ENCODE measurements at places on chromosomes 7 and 10. TPM values are rescaled to one million over a fixed set of nuclear protein-coding genes. Genes with fewer than 3 reads are reported as not detected.
A peak's percentile ranks its signal among the peaks of the same experiment; 100 is the strongest.

GRCh38 chr7:30984359-30985107 is 20.8 kb downstream of the GHRHR start:
- no peak overlapping the region for H3K27ac ChIP-seq
- no peaks in the 10 kb centered on the region for H3K36me3 ChIP-seq
- no peak overlapping the region for H3K4me3 ChIP-seq
- H3K27me3 ChIP-seq, result peaks cover 6% of the 10 kb centered on the region

GRCh38 chr10:125062914-125063230 is 97.5 kb downstream of the CTBP2 start:
- no peaks in the 10 kb centered on the region for H3K27me3 ChIP-seq
- H3K4me1 ChIP-seq, result no peaks in the 10 kb centered on the region
- H3K36me3 ChIP-seq, result peaks cover 22% of the 10 kb centered on the region

GRCh38 chr10:27822301-27822700 is 76.7 kb upstream of the MKX start:
- no peak overlapping the region for H3K27ac ChIP-seq
- DNase-seq, result no peak
- H3K36me3 ChIP-seq, result no peaks in the 10 kb centered on the region
- H3K27me3 ChIP-seq, result no peaks in the 10 kb centered on the region
- H3K4me3 ChIP-seq, result no peak overlapping the region

DNA sequence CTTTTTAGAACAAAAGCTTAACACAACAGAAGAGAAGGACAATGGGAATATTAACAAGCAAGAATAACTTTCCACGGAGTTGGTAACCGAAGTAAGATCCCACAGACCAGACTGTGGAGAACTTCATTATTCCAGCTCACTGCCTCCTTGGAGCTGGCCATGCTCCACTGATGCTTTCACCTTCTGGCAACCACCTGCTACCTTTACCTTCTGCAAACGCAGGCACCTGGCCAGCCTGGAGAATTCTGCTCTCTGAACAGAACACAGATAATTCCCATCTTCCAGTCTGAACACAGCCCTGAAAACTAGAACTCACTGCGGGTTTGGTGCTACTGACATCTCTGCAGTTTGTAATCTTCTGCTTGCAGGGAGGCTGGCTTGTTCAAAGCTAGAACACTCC is 66.5 kb downstream of the JAZF1 start:
- H3K27ac ChIP-seq, result no peak overlapping the region
- no peaks in the 10 kb centered on the region for H3K4me1 ChIP-seq
- H3K27me3 ChIP-seq, result no peaks in the 10 kb centered on the region

DNA sequence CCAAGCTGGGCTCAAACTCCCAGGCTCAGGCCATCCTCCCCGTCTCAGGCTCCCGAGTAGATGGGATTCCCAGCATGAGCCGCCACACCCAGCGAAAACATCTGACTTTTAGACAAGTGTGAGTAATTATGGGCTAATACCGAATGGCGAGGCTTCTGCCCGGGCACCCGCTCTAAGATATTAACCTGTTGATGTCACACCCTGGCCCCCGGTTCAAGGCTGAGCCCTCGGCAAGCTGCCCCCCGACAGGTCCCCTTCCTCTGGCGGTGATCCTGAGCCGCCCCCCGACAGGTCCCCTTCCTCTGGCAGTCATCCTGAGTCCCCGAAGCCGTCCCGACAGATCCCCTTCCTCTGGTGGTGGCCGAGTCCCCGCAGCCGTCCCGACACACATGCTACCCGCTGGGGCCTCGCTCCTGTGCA is 5.2 kb downstream of the PSMG3 start:
- H3K27me3 ChIP-seq, result no peaks in the 10 kb centered on the region
- no peak overlapping the region for H3K27ac ChIP-seq
- H3K36me3 ChIP-seq, result no peaks in the 10 kb centered on the region
- no peaks in the 10 kb centered on the region for H3K4me1 ChIP-seq

DNA sequence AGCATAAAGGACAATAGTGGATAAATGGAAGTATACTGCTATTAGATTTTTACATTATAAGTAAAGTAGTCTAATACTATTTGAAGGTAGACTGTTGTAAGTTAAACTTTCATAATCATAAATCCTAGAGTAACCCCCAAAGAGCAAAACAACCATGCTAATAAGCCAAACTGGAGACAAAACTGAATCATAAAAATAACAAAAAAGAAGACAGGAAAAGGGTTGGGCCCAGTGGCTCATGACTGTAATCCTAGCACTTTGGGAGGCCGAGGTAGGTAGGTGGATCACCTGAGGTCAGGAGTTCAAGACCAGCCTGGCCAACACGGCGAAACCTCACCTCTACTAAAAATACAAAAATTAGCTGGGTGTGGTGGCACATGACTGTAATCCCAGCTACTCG is 9.7 kb downstream of the CACUL1 start:
- H3K27me3 ChIP-seq, result no peaks in the 10 kb centered on the region
- no peak overlapping the region for H3K4me3 ChIP-seq
- H3K4me1 ChIP-seq, result peaks cover 3% of the 10 kb centered on the region
- H3K36me3 ChIP-seq, result peaks cover 16% of the 10 kb centered on the region

DNA sequence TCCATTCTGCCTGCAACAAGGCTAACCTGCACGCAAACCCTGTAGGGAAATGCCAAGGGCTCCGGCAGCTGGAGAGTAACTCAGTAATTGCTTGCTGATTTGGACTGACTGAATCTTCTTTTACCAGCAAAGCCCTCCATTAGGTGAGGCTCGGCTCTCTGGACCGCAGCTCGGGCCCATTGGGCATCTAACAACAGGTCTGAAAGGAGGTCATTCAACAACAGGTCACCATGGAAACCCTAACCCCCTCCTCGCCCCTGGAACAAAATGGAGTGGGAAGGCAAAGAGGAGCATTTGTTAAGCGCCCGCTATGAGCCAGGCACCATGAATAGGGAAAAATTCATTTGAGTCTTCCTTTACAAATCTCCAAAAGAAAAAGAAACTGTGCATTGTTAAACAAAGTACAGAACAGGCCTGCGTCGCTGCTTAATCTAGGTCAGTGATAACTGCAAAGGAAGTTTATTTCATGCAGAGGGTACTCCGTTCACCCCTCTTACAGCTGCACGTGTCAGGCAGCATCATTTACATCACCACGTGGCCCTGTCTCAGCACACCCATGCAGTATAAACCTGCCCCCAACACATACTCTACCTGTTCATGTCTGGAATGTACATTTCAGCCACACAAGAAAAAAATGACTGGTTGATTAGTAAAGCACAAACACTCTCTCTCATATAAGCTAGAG is 248.8 kb upstream of the NEBL start:
- no peaks in the 10 kb centered on the region for H3K36me3 ChIP-seq
- H3K27me3 ChIP-seq, result no peaks in the 10 kb centered on the region
- H3K4me3 ChIP-seq, result no peak overlapping the region

DNA sequence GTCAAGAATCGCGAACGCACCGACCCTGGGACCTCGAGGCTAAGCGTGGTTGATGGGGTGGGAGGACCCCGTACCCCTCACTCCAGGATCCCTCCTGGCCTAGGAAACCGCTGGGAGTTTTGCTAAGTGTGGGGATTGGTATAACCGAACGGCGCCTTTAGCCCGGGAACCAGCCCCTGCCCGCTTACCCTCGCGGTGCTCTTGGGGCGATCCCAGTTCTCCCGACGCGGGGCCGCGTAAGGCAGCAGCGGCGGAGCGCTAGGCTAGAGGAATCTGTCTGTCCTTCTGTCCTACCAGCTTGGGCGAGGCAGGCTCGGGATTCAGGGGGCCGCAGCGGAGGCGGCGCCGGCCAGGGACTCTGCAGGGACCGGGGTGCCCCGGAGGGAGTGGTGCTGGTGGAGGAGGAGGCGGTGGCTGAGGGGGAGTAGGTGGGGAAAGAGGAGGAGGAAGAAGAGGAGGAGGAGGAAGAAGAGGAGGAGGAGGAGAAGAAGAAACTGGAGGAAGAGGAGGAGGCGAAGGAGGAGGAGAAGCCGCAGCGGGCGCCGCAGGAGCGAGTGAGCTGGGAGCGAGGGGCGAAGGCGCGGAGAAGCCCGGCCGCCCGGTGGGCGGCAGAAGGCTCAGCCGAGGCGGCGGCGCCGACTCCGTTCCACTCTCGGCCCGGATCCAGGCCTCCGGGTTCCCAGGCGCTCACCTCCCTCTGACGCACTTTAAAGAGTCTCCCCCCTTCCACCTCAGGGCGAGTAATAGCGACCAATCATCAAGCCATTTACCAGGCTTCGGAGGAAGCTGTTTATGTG is 439 bp upstream of the EMX2 start:
- no peak overlapping the region for H3K27ac ChIP-seq
- no peaks in the 10 kb centered on the region for H3K36me3 ChIP-seq
- DNase-seq, result peak; percentile 94

DNA sequence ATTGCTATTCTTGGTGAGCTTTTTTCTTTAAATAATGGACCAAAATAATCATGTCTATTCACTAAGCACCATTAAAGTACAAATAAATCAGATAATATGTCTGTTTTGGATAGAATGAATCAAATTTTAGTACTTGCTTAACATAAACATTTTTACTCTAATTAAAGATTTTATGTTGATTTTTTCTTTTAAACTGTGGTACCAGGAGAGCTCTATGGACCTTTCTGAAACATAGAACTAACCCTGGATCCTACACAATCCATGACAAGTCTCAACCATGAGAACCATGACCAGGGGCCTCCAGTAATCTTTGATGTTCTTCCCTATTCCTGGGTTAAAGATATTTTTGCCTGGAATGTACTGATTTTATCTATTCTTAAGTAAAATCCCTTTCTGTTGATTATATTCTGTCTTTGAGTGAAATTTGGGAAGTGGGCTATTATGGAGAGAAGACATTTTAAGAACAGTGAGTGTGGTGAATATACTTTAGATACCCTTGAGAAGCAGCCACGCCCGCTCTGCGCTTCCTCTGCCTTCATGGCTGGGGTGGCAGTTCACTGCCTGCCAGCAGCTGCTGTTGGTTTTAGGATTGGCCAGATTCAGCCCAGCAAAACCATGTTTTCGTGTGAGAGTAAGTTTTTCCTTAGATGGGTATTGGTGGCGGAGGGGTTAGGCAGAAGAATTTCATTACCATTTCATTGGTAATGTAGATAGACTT is 42.2 kb upstream of the BHLHA15 start:
- peaks cover 16% of the 10 kb centered on the region for H3K36me3 ChIP-seq
- no peaks in the 10 kb centered on the region for H3K4me1 ChIP-seq
- H3K4me3 ChIP-seq, result no peak overlapping the region
- DNase-seq, result no peak
- H3K27me3 ChIP-seq, result no peaks in the 10 kb centered on the region

- peaks cover 10% of the 10 kb centered on the region for H3K4me1 ChIP-seq
- no peak overlapping the region for H3K4me3 ChIP-seq
- H3K27ac ChIP-seq, result no peak overlapping the region
- H3K36me3 ChIP-seq, result no peaks in the 10 kb centered on the region
- H3K27me3 ChIP-seq, result no peaks in the 10 kb centered on the region
- no peak for DNase-seq
Observed at GRCh38 chr10:74947781-74948401, 121.5 kb downstream of the KAT6B start.

- H3K27ac ChIP-seq, result no peak overlapping the region
- no peaks in the 10 kb centered on the region for H3K4me1 ChIP-seq
- H3K4me3 ChIP-seq, result no peak overlapping the region
- peaks cover 50% of the 10 kb centered on the region for H3K27me3 ChIP-seq
Observed at GRCh38 chr10:44863344-44864047, 47.6 kb upstream of the TMEM72 start.

DNA sequence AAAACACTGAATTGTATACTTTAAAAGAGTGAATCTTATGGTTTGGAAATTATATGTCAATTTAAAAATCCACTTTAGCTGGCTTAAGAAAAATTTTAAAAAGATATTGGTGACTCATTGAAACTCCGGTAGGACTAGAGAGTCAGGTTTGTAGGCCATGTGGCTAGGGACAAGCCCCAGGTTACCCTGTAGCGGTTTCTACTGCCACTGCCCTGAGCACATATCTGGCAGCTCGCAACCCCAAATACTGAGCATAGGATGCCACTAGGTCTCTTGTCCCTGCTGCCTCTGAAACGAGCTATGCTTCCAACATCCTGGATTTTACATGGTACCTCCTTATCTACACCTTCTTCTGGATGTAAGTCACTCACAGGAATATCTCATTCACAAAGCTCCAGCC is 1.4 kb upstream of the MGAM2 start:
- no peaks in the 10 kb centered on the region for H3K4me1 ChIP-seq
- no peak for DNase-seq
- no peak overlapping the region for H3K27ac ChIP-seq
- H3K4me3 ChIP-seq, result no peak overlapping the region
- no peaks in the 10 kb centered on the region for H3K27me3 ChIP-seq
- no peaks in the 10 kb centered on the region for H3K36me3 ChIP-seq

CDC123 gene
- 103 TPM for total RNA-seq

RSU1 gene
- 46.4 TPM for total RNA-seq

PNLIPRP2 gene
- total RNA-seq, result 0.79 TPM

Measured in endodermal cell (in vitro differentiated cells).